Ammon's horn (tissue), 1 donor: ENCODE measurements at places on chromosomes 11 and 22.

DNA sequence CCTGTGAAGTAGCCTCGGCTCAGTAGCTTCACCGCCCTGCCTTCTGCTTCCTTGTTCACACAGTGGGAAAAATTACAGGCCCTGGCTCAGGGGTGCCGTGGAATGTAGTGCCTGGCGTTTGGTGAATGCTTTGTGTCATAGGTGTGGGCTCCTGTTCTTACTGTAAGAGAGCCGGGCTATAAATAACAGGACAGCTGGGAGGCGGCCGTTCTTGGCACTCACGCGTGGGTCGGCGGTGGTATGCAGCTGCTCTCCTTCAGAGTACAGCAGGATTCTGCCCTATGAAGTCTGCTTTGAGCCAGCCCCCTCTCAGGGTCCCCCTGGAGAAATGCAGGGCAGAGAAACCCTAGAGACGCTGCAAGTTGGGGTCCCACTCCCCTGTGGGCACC, 84.2 kb downstream of the CTTN start:
- DNase-seq: no peak

DNA sequence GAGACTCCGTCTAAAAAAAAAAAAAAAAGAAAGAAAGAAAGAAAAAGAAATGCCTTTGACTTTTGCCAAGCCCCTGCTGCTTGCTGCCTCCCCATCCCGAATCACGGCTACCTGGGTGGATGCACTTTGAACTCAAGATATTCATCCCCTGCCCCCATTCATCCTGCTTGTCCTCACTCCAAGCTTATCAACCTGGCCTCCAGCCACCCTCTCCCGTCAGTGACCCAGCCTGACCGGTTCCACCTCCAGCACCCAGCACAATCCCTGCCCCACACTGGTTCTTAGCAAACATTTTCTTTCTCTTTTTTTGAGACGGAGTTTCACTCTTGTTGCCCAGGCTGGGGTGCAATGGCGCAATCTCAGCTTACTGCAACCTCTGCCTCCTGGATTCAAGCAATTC, 44.4 kb downstream of the CYTH4 start:
- no peak for DNase-seq

- no peak for DNase-seq
Measured at GRCh38 chr11:109362059-109362458, 59.9 kb upstream of the C11orf87 start.

- no peak for DNase-seq
Measured at GRCh38 chr22:38834991-38835390, 8.8 kb downstream of the NPTXR start.

DNA sequence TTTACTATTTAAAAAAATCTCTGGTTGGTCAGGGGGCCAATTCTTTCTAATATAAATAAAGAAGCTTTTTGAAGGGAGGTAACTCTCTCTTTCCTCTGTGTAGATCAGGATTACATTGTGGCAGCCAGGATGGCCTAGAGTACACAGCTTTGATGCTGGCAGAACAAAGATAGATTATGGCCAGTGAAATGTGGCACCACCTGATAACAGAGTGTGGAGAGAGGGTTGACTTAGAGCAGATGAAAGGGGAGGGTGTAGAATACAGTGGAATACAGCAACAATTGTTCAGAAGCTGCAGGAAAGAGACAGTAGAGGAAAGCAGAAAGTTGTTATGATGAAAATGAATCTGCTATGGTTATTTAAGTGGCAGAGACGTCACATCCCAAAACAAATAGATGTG, 99.0 kb downstream of the FAR1 start:
- DNase-seq: no peak

GRCh38 chr11:27381238-27381666, 18.2 kb upstream of the CCDC34 start:
- no peak for DNase-seq

- DNase-seq: peak; percentile 53
Measured at GRCh38 chr22:28171115-28171514, 252.1 kb upstream of the PITPNB start.

- DNase-seq: no peak
Measured at GRCh38 chr11:34427186-34427805, 11.4 kb upstream of the CAT start.
